ENCODE measurements at places on chromosomes 1 and 21.

- no peak for DNase-seq
Measured at GRCh38 chr1:47201179-47201578, 11.3 kb upstream of the PDZK1IP1 start.

- no peak for DNase-seq
Measured at GRCh38 chr1:24970926-24971875, 41.1 kb upstream of the RUNX3 start.

GRCh38 chr1:65025794-65026193, 59.4 kb upstream of the JAK1 start:
- DNase-seq, result no peak

DNA sequence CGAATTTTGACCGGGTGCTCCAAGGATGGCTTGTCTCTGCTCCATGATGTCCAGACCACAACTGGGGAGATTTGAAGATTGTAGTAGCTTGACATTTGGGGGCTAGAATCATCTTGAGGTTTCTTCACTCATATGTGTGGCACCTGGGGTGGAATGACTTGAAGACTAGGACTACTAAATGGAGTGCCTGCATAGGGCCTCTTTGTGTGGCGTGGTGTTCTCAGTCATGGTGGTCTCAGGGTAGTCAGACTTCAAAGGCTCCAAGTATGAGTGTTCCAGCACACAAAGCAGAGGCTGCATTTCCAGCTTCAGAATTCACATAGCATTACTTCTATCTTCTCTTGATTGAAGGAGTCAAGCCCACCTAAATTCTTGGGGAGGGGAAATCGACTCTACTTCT, 16.8 kb downstream of the ATF6 start:
- DNase-seq, result no peak

DNA sequence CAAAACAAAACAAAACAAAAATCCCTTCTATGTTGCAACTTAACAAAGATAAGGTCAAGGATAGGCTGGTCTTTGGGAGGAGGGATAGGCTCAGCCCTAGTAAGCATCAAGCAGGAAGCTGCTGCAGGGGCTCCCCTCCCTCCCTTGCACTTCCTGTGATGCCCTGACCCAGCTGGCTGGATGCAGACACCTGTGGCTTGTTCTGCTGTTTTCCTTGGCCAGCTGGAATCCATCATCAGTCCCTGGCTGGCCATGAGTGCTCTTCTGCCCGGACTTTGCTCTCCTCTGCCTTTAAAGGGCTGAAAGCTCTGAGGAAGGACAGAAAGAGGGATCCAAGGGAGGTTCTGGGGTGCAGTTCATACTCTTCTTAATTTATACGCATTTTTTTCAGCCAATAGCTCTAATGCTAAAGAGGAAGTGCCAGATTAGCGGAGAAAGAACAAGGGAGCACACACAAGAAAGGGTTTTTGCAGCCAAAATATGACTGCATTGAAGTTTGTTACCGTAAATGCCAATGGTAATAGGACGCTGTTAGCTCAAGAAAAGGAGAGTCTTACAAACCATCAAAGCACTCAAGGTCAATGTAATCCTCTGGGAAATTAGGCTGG, 19.9 kb upstream of the UBE2U start:
- no peak for DNase-seq

GRCh38 chr1:198161718-198162090, 4.9 kb downstream of the NEK7 start:
- no peak for DNase-seq

DNA sequence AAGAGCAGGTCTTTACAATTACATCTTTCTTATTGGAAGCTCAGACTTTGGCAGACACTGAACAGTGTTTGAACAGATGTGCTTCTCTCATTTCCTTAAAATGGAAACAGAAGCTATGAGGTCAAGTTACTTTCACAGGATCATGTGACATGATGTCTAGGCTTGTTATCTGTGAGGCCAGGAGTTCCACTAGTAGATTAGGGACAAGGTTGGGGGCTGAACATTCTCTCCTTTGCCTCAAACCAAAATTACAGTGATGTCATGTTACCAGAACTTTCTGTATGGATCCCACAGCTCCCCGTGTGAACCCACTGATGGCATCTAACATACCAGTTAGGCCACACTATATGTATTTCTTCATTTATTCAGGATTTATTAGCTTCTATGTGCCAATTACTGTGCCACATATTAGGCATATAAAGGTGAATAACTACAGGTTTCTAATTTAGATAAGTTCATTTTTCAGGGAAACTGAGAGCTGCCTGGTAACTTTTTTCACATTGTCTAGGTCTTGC, 6.0 kb downstream of the DYNLT5 start:
- no peak for DNase-seq

- DNase-seq, result no peak
Measured at GRCh38 chr1:104868794-104869193, 1119.1 kb downstream of the AMY1C start.

GRCh38 chr21:28309596-28309995, 683.1 kb downstream of the LTN1 start:
- no peak for DNase-seq

- DNase-seq, result no peak
Measured at GRCh38 chr1:72284084-72284347, 1.7 kb upstream of the NEGR1 start.

DNA sequence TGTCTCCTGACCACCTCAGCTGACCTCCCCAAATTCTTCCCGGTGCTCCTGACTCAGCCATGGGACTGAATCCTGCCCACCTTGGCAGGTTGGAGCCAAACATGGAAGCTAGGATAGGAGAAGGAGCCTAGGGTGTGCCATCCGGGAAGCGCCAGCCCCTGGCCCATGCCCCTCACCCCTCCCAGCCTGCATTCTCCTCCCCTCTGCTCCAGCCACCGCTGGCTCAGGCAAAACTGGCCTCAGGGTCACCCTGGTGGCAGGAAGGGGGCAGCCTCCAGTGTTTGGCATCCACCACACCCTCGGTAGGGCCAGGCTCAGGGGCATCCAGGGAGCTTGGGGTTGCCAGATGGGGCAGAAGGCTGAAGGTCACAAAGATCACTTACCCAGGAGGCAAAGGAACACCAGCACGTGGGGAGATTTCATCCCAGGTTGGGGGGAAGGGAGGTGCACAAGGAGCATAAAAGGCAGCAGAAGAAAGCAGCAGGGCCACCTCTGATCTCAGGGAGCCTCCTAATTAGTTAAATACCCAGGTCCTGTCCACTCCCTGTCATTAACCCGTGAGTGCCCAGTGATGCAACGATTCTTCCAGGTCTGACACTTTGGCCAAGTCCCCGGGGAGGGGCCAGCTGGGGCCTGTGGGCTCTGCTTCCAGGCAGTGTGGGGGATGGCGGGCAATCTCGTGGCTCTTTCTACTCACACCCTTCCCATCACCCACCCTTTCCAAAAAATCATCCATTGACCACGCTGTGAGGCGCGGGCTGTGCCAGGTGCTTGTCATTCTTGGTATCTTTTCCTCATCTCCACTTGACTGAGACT, at the start of gene PLA2G2E:
TSS of gene PLA2G2E (minus strand) at position 481 of the 816 bp plus-strand sequence. CDS start at position 423, 58 bp downstream.
- DNase-seq, result no peak

DNA sequence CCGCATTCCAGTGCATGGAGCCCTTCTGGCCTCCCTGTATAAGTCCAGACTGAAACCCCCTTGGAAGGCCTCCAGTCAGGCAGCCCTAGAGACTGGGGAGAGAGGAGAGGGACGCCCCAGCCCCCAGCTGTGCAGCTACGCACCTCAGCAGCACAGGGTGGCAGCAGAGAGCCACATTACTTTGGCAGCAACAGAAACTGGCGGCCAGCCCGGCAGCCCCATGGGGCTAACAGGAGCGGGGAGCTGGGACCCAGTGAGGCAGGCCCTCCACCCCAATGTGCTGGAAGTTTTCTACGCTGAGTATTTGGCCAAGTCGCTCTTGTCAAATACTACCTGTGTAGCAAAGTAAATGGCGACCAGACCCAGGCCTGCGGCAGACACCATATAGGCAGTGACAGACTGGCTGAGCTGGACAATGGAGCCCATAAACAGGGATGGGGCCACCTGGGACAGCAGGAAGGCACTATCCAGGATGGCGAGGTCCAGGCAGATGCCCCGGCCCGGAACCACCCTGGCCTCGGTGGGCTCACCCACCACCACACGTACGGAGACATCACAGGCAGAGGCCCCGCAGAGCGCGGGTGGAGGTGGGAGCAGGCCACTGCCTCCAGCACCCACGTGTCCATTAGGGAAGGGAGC, 21.2 kb downstream of the SLC45A3 start:
- DNase-seq, result peak; percentile 79

- no peak for DNase-seq
Measured at GRCh38 chr1:87760654-87761053, 432.0 kb downstream of the LMO4 start.

DNA sequence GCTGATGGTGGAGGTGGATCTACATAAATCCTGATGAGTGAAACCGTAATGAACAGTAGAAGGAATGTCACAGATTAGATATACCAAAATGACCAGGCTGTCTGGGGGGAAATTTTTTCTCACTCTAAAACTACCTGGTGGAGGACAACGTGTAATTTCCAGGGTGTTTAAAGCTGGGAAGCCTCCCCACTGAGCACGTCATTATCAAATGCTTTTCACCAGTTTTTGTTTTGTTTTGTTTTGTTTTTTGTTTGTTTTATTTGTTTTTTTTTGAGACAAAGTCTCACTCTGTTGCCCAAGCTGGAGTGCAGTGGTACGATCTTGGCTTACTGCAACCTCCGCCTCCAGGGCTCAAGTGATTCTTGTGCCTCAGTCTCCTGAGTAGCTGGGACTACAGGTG, 11.6 kb downstream of the AGPAT3 start:
- no peak for DNase-seq

GRCh38 chr1:174433451-174433850, 14.3 kb upstream of the GPR52 start:
- DNase-seq, result no peak

GRCh38 chr1:169106921-169107602, 572 bp downstream of the ATP1B1 start:
- no peak for DNase-seq

GRCh38 chr1:29832471-29832870, 596.1 kb downstream of the PTPRU start:
- no peak for DNase-seq

- no peak for DNase-seq
Measured at GRCh38 chr21:25636727-25637126, 2.3 kb upstream of the JAM2 start.

DNA sequence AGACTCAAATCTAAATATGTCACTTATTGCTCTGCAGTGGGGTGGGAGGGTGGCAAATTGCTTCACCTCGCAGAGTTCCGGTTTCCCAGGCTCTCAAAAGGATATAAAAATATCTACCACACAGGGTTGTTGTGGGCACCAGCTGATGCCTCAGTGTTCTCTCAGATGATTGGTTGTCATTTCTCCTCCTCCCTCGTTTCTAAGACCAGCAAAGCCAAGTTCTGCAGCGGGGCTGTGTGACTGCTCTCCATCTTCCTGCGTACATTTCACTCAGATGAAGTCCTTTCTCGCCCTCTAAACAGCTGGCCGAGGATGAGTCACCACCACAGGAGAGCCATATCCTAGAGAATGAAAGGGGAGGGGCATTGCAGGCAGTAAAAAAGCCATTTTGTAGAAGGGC, 35.0 kb upstream of the VWA5B1 start:
- no peak for DNase-seq

GRCh38 chr1:25598879-25599278, 17.7 kb upstream of the MAN1C1 start:
- no peak for DNase-seq

- no peak for DNase-seq
Measured at GRCh38 chr1:38370716-38371504, 324.3 kb upstream of the POU3F1 start.

DNA sequence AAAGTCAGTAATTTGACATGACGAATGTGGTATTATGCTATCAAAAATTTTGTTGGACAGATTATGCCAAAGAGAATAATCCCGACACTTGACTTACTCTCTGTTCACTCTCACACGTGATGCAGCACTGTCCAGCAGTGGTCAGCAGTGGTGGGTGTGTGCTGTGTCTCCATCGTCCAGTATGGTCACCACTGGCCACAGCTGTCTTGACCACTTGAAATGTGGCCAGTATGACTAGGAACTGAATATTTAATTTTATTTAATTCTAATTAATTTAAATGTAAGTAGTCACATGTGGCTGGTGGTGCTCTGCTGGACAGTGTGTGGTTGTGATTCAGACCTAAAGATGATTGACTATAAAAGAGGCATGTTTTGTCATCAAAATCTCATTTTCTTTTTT, 24.0 kb downstream of the URB2 start:
- DNase-seq, result no peak

DNA sequence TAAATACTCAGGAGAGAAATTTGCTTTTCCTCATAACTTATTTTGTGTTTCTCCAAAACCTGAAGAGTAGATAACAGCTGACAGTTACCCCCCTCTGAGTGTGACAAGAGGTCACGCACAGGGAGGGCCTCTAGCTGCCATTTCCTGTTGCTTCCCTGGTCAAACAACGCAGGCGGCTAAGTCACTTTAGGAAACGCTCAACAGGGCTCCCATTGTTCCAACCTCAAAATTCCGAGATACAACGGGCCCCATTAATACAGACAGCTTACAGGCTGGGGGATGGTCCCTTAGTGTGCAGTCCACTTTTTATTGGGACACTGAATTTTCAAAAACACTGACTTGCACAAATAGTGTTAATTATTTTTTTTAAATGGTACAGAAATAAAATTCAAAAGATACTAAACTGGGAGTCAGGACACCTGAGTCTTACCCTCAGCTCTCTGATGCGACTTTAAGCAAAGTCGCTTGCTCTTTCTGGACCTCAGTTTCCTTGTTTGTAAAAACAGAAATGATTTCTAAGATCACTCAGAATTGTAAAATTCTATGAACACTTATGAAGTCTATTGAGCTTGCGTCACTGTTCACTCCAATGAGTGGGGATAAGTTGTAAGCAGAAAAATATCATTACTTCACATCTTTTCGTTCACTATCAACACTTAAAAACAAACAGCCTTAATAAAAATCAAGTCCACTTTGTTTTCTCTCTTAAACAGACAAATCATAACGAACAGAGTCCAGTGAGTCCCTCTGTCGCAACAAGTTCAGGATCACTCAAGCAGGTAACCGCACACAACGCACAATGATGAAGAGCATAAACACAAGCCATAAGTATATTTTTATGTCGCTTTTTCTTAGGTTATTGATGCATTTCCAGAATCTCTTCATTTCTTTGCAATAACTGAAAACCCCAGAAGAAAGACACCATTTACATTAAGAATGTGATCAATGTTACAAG, 13.5 kb downstream of the LZIC start:
- DNase-seq, result no peak

GRCh38 chr1:11531314-11531870, 52.4 kb downstream of the DISP3 start:
- DNase-seq, result no peak

- DNase-seq, result peak; percentile 19
Measured at GRCh38 chr1:200355801-200356200, 54.0 kb downstream of the ZNF281 start.

All from CD4-positive, alpha-beta T cell treated with Interleukin-4 for 1 hour (primary cell).